RPMI7951 (cell line): ENCODE measurements at places on chromosomes 4 and X. TPM values are rescaled to one million over a fixed set of nuclear protein-coding genes. Genes with fewer than 3 reads are reported as not detected.

The RAB40A gene
- total RNA-seq: not detected in 2 replicates

The KLB gene
- total RNA-seq: not detected in 2 replicates

DNA sequence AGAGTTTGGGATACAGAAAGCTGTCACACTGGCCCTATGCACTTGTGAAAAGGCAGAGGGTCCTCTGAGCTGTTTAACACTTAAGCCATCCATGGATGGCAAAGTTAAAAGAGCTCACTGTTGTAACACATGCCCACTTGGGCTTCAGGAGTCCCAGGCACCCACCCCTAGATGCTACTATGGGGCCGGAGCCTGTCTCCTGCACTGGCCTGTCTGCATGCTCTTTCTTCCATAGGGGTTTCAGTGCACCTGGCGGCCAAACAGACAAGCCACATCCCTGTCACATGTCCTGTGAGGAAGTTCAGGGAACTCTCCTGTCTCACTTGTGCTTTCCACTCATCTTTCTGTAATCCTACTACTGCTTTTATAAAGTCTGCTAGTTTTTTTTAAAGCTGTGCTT lies 2586.0 kb downstream of the PCDH7 start:
- DNase-seq: no peak

GRCh38 chr4:73868206-73869129 lies 725 bp upstream of the CXCL1 start:
- DNase-seq: peak; percentile 44

- DNase-seq: no peak
Observed at GRCh38 chrX:69546417-69546816, 42.3 kb downstream of the NALF2 start.

The USP26 gene
- total RNA-seq: not detected in 2 replicates

The NWD2 gene
- total RNA-seq: not detected in 2 replicates

DNA sequence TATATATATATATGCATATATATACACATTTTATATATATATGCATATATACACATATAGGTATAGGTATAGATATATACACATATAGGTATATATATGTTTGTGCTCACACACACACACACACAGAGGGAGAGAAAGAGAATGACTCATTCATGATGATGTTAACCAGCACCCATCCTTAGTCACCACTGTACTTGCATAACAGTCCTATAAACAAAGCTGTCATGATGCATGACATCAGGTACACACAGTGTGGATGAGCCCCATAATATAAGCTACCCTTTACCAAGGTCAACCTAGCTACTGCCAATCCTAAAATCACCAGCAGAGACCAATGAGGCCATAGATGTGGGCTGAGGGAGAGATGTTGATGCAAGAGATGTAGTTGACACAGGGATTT lies 1408.0 kb downstream of the RAPGEF2 start:
- DNase-seq: no peak

DNA sequence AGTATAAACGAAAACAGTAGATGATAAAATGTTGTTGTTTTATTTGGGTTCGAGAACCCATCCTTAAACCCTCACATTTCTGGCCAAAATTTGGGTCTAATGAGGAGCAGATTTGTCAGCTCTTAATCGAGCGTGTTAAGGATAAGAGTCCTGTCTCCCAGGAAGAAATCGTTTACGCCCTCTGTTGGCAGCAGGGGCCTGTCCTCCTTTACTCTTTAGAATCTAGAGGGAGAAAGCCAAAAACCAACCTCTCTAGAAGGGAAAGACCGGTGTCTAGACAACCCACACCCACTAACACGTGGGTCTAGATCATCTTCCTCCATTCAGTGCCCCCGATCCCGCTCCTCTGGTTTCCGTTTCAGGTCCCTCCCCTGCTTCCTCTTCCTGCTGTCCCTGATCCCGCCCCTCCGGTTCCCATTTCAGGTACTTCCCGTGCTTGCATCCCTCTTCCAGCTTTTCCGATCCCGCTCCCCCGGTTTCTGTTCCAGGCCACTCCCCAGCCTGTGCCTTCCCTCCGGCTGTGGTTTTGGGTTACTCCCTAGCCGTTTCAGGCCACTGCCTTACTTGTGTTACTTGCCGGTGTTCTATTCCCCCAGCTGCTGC lies 339.1 kb downstream of the PAPSS1 start:
- peak; percentile 71 for DNase-seq

DNA sequence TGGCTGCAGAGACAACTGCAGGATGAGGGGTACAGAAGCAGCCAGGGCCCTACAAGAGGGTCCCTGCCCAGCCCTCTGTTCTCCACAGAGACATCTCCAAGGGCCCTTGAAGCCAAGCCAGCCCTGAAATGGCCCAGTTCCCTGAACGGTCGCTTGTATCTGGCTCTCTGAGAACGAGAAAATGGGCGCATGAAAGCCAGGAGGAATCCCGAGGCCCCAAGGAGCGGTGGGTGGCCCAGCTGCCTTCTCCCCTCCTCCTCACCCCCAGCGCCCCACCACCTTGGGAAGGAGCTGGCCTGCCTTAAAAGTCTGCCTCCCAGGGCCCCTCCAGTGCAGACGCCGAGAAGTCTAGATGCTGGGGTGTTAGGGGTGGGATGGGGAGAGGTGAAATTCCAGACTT lies 5.7 kb downstream of the ZNF185 start:
- no peak for DNase-seq

DNA sequence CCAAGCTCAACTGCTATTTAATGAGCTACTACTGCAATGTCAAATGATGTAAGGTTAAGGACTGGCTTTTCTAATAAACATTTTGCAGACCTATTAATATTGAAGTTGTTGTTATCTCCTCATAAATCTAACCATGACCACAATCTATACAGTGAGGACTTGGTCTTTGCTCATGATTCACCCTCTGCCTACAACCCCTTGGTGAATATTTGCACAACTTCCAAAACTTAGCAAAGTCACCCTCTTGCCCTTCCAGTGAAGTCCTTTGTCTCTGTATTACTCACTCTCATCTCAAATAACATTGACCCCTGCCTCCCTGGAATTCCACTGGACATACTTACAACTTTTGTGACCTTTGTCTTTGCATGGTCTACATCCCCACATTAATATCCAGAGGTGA lies 204.5 kb downstream of the KCNIP4 start:
- DNase-seq: no peak
